ENCODE measurements at places on chromosomes 1 and 21.

- no peak for DNase-seq
Measured at GRCh38 chr1:213821175-213821942, 166.4 kb upstream of the PROX1 start.

DNA sequence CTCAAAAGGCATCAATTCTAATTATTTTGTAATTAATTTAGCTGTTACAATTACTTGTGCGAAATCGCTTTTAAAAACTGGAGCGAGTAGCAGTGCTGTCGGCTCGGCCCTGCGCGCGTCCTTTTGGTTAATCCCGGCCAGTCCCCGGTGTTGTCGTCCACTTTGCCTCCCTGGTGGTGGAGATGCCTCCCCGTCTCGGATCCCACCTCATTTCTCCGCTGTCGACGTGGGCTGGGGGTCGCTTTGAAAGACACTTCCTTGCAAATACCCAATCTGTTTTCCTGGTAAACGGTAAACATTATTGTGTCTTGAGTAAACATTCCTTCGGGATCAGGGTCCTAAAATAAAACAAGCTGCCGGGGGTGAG is 3.7 kb downstream of the FOXD3 start:
- no peak for DNase-seq

GRCh38 chr1:166272155-166272554 is 105.4 kb upstream of the FAM78B start:
- no peak for DNase-seq

DNA sequence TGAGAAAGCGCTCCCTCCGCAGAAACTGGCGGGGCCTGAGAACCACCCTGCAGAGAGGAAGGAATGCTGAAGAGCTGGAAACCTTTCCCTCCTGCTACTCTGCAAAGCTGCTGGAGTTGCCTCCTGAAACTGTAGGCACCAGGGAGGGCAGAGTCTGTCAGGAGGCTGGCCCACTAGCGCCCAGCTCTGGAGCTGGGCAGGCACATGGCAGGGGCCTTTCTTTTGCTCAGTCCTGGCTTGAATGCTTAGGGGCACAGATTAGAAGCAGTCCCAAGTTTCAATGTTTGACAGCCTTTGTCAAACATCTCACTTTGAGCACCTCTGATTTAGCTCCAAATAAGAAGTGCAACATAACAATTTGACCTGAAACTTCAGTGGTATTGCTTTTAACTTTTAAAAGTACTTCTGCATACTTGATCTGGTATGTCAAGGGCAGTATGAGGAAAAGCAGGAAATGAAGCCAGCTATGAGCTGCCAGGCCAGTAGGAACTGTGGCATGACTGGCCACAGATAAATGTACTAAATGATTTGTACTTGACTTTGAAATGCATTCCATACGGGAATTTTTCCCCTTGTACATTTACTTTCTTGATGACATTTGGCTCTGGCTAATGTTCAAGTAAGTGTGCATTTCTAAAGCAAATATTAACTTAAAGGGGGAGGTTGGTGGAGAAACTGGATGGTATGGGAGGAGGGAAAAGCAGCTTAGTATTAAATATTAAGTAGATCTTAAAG is 7.2 kb downstream of the C1orf116 start:
- no peak for DNase-seq

DNA sequence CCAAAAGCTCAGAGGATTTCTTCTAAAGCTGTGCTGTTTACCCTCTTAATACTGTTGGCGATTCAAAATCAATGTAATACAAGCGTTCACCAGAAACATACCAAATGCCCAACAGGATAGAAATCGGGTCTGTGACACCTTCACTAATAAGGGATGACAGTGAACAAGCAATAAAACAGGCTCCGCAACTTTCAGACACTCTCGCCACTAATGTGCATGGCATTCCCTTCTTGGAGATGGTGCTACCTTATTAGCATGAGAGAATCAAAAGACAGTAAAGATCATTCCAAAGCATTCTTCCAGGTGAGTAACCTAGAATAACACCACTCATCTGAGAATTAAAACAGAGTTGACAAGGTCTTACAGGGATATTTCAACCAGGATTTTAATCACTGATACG is 367.1 kb downstream of the TTLL7 start:
- DNase-seq: no peak
